ENCODE measurements at places on chromosomes 6 and 20.

DNA sequence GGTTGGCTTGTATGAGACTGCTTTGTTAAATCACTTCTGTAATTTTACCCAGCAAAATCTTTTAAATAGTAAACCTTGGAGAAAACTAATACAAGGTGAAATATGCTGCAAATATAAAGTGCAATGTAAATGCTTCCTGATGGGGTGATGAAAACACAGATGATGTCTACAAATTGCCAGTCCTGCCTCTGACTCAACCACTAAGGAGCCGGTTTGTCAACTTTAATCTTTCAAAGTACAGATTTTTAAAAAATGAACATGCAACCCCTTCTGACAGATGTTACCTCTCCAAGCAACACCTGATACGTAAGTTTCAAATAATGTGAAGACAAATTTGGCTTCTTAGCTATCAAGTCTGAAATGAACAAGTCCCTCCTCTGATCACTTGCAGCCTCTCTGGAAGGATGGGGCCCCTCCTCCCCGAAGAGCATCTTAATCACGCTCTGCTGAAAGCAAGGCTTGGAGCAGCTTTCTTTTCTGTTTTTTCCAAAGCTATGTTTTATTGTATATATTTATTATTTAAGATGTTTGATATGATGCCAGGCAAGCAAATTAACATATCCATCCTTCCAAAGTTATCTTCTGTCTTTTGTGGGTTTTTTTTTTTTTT, 196.0 kb downstream of the MYLK4 start:
- DNase-seq = no peak

DNA sequence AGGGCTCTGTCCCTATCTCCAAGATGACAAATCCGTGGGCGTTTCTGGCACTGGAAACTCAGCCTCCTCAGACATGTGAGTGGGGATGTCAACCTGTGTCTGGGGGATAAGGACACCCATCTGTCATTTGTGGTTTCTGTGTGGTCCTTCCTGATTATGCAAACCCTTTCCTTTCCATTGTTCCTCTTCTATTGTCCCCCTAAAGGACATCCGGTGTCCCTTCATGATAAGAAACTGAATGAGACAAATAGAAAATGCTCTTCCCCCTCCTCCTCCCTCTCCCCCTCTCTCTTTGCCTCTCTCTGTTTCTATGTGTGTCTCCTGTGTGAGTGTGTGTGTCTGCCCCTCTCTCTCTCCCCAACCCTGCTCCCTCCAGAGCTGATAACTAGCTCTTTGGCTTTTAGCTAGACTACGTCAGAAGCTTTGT, 11.5 kb upstream of the GLP1R start:
- no peak for DNase-seq

DNA sequence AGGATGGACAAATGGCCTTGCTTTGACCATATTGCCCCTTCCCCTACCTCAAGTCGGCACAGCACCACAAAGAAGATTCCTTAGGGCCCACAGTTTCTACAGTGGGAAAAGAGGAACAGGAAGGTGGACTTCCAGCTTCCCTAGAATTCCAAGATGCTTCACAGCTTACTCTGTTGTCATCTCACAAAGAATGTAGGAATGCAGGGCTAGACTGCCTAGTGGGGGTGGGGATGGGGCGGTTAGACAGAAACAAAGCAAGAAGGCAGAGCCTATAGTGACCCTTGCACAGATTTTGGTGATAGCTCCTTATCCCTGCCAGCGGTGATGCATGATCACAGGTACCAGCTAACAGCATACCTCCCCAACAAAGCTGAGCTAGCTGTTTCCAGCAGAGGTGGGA, 607.6 kb upstream of the MAN1A1 start:
- DNase-seq = no peak

DNA sequence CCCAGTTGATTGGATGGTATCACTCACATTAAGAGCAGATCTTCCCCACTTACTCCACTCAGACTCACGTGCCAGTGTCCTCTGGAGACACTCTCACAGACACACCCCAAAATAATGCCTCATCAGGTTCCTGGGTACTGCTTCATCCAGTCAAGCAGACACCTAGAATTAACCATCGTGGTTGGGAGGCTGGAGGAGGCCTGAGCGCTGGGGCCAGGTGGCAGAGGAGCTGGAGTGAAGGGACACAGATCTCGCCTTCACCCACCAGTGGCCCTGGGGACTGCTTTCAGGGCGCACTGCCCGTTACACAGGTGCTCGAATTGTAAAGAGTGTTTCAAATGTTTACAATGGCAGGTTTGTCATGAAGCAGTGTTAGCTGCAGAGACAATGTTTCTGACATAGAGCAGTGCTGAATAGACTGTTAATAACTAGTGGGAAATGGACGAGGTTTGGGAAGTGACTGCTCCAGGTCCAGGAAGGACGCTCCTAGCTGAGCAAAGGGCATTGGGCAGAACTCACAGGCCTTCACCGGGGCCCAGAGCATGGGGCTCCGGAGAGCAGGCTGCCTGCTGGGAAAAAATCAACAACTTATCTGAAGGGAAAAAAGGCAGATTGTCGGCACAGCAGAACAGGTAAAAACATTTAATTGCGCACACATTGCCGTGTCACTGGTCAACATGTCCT, 38.4 kb downstream of the TMEM242 start:
- DNase-seq = no peak

GRCh38 chr20:35133735-35134134, 13.4 kb downstream of the EDEM2 start:
- DNase-seq = no peak

- DNase-seq = peak; percentile 56
These were observed 5.2 kb downstream of the RPS12 start for GRCh38 chr6:132819405-132820161.

GRCh38 chr6:77341058-77341986, 122.0 kb downstream of the HTR1B start:
- DNase-seq = no peak

DNA sequence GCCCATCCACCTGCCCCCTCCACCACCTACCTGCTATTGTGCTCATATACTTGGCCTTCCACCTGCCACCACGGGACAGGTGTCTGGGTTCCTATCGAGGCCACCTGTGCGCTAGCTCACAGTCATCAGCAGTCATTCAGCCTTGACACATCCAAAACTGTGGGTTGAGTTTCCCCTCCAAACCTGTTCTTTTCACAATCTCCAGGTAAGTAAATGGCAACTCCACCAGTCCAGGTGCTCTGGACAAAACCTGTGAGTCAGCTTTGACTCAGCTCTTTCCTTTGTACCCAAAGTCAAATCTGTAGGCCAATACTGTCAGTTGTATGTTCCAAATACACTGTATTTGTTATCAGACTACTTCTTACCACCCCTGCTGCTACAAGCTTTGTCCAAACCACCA, 52.6 kb downstream of the SPTLC3 start:
- DNase-seq = no peak

DNA sequence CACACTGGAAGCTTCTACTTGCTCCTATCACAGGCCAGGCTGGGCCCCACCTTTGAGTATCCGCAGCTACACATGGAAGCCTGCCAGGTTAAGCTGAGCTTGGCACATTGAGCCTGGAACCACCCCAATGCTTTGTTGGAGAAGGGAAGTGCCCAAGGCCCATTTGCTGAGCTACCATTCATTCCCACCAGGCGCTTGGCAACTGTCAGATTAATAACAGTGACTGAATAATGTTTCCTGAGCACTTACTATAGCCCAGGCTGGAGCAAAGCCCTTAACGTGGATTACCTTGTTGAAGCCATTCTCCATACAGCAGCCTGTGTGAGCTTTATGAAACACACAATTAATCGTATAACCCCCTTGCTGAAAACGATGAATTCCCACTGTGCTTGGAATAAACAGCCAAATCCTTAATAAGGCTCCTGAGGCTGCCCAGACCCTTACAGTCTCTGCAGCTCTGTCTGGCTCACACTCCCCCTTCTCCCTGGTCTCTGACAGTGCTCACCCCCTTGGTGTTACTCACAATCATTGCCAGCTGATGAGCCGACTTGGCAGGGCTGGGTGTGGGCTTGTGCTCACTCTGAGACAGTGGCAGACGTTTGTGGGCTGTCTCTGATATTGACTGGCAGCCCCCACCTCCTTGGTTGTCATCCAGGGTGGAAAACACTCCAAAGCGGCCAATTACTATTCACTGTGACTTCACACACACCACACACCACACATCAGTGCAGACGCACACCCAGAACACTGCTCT, 357.1 kb downstream of the MAFB start:
- no peak for DNase-seq

- DNase-seq = no peak
These were observed 332.4 kb downstream of the HACE1 start for GRCh38 chr6:104527311-104527710.

DNA sequence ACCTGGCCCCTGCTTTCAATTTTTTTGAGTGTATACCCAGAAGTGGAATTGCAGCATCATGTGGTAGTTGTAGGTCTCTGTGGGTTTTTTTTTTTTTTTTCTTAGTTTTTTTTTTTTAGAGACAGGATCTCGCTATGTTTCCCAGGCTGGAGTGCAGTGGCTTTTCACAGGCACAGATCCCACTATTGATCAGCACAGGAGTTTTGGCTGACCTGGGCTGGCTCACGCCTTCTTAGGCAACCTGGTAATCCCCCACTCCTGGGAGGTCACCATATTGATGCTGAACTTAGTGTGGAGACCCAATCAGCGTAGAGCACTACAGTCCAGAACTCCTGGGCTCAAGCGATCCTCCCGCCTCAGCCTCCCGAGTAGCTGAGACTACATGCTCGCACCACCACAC, 25.9 kb downstream of the MTO1 start:
- DNase-seq = no peak

DNA sequence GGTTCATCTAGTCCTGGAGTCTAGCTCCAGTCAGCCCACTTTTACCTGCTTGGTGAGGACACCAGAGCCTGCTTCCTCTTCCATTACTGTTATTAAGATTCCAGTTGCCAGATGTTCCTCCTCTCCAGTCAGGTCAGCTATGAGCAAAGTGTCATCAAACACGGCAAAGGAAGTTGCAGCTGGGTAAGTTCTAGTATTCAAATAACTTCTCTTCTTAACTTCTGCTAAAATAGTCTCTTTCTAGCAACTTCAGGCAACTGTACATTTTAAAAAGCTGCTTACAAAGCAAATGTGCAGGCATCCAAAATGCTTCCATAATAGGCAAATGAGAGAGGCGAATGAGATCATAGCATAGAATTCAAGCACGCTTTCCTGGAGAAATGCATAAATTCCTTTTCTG, 18.4 kb upstream of the MRPS18A start:
- DNase-seq = no peak

- DNase-seq = no peak
These were observed 10.1 kb downstream of the TGM3 start for GRCh38 chr20:2305946-2306345.

GRCh38 chr6:100161782-100162365, 167.9 kb upstream of the MCHR2 start:
- DNase-seq = peak; percentile 20

GRCh38 chr6:106475284-106475683, 114.8 kb downstream of the CRYBG1 start:
- no peak for DNase-seq

DNA sequence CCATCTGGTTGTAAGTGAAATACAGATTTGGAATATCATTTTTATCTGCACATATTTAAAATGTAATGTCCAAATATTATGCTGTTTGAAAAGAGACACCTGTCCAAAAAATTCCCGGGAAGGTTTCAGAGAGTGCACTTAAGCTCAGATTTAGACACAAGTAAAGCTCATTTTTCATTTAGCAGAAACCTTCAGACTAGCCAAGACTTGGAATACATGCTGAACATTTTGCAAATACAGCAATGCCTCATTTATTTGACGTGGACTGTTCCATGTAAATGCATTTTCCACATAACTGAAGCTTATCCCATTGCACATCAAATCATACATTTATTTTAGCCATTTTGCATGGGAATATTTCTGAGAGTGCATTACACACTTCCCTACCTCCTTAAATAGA, 280.7 kb downstream of the ZNF217 start:
- DNase-seq = no peak

- DNase-seq = no peak
These were observed 197.4 kb upstream of the PRSS16 start for GRCh38 chr6:27049863-27050781.

- no peak for DNase-seq
These were observed 927 bp downstream of the IL20RA start for GRCh38 chr6:137043710-137044365.

DNA sequence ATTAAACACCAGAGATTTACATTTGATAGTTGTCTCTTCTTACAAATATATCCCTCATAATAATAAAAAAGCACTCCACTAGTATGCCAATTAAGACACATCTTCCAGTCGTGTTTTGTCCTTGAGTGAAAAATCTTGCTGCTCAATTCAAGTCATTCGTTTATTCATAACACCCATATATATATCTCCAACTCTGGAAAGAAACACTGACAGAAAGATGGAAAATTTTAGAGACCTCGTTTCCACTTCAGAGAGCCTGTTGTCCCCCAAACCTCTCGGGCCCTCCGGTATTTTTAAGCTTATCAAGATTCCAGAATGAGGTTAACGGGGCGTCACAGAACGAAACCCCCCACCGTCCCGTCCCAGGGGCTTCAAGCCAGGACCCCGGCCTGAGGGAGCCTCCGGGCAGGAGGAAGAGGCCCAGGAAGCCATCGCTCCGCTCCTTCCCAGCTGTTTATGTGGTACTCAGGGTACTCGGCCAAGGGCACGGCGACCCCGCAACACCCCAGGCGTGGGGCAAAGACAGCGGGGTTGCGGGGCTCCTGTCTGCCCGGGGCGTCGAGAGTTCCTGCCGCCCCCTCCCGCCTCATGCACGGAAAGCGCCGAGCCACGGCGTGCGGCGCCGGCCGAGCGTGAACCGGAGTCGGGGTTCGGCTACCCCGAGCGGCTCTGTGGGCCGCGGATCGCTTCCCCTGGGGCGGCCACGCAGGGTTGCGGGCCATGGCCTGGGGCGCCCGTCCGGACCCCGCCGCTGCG, 623 bp upstream of the SNX9 start:
- no peak for DNase-seq

DNA sequence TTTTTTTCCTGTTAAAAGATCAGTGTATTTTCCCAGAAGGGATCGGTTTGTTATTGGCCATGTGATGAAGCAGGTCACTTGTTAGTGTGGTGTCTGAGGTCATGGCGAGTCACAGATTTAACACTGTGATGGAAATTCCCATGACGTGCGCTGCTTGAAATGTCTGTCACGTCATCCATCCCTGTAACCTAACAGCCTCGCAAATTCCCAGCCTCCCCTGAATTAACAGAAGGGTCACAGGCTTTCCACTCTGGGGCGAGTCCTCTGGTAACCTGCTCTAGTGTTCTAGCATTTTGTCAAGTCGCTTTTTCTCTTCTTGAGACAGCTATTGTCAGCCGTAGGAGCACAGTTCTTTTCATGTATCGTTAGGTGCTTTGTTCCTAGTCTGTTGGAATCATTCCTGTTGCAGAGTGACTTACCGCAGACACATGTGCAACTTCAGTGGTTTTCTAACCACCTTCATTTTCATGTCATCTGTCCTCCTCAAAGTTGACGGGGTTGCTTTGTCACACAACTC, 137.2 kb downstream of the MAP3K4 start:
- DNase-seq = peak; percentile 36
